ENCODE measurements at places on chromosomes 5 and 9.

GRCh38 chr5:101102506-101102905 lies 199.4 kb upstream of the ST8SIA4 start:
- no peak for DNase-seq

DNA sequence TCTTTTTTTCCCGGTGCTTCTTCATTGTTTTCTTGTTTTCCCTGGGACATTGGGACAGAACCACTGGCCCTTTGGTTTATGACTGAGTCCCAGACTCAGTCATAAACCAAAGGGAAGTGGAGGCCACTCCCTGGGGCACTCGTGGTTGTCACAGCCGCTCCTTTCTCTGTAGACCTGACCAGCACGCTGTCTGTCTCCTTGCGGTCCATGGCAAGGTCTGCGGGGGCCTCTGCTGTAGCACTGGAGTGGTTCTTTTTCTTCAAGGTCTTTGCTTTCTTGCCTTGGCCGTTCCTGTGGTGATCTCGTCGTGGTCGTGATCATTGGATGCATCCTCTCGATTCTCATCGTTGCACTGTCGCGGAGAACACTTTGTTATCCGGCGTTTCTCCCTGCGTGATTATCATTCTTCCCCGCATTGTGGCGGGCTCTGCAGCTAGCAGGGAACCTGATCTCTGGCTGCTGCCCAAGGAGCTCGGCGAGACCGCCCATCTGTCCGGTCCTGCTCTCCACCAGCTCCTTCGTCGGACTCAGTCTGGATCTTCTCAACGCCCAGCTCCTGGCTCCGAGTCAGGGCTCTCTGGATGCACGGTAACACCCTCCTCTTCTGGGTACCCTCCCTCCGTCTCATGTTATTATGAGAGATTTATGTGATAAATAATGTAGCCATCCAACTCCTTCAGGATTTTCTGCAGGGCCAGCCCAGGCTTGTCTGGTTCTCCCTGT lies 43.5 kb upstream of the MPDZ start:
- no peak for DNase-seq

GRCh38 chr5:40986666-40987065 lies 77.4 kb downstream of the C7 start:
- no peak for DNase-seq

DNA sequence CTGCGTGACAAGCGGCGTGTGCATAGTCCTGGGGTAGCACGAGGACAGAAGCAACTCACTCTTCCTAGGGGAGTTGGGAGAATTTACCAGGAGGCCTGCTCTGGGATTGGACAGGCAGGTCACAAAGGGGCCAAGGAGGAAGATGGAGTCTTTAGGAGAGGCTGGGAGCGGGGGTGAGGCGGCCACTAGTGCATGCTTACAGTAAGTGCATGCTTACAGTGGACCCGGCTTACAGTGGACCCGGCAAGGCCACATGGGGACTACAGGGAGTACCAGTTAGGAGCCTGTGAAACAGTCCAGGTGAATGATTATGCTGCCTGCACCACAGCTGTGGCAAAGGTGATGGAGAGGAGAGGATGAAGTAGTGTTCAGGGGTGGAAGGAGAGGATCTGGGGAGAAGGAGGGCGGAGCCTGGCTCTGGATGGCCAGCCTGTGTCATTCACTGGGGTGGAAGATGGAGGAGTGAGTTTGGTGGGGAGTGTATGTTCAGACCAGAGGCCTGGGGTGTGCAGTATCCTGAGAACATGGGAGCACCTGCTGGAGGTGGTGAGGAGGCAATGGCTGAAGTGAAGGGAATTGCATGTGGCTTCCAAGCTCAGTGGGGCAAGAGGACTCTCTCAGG lies 78.7 kb downstream of the CRB2 start:
- no peak for DNase-seq

DNA sequence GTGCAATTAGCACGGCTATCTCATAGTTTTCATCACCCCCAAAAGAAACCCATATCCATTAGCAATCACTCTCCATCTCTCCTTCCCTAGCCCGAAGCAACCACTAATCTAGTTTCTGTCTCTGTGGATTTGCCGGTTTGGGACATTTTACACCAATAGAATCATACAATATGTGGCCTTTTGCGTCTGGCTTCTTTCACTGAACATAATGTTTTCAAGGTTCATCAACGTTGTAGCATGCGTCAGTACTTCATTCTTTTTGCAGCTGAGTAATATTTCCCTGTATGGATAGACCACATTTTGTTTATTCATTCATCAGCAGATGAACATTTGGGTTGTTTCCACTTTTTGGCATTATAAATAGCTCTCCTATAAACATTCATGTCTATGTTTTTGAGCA lies 75.4 kb upstream of the TBC1D2 start:
- DNase-seq = no peak

- DNase-seq = no peak
These were observed 127.0 kb upstream of the PALM2AKAP2 start for GRCh38 chr9:109652971-109653370.

GRCh38 chr9:76557674-76558225 lies 98.8 kb downstream of the GCNT1 start:
- DNase-seq = no peak

DNA sequence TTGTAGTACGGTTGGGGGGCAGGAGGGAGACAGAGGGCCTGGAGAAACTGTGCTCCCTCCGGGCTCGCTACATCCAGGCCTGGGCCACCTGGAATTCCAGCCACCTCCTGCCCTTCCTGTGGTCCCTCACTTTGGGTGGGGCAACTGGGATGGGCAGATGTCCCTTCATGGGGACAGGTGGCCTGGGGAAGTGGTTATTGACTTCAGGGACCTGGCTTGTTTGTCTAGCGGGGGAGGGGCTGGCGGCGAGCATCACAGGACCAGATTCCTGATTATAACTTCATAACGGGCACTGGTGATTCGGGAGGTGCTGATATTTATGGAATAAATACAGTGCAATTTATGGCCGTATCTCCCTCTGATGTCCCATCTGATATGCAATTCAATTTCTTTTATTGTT lies 20.1 kb upstream of the LAMC3 start:
- DNase-seq = no peak

DNA sequence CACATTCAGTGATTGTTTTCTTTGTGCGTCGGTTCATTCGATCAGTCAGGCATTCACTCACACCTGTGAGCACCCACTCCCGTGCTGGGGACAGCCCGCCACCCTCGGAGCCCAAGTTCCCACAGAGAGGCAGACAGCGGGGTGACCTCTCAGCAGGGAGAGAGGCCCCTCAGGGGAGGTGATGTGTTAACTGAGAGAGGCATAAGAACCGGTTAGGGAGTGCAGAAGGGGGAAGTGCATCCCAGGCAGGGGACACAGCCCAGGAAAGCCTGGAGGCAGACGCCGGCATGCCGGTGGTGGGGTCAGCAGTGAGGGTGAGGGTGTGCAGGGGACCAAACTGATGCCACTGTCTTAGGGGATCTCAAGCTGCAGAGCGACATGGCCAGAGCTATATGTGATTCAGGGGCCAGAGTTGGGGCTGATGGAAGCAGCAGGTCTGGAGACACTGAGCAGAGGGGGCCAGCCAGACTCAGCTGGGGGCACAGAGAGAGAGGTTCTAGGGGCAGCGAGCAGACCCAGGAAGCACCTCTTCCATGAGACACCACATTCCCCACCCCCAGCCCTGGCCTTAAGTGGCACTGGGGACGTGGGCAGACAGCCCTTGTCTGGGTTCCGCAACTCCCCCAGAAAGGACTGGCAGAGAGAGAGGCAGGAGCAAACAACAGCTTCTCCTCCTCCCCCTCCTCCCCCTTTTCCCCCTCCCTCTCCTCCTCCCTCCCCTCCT lies 35.9 kb downstream of the HK3 start:
- no peak for DNase-seq
